ENCODE measurements at places on chromosomes 7 and 10. TPM values are rescaled to one million over a fixed set of nuclear protein-coding genes. Genes with fewer than 3 reads are reported as not detected.

DNA sequence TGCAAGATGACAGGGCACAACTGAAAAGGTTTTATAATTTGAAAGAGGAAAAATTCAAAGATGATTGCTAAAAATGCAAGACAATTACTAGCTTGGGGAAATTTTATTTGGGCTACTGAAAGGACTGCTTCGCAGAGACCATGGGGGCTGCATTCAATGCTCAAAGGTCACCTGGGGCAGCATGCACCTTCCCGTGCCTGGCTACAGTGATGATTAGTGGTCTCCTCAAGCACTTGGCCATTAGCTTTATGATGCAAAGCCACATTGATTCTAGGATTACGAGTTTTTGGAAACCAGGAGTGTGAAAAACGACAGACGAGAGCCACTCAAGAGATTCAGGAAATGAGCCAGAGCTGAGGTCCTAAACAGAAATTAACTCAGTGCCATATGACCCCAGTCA lies 764.6 kb downstream of the PHTF2 start:
- DNase-seq: no peak

- no peak for DNase-seq
Observed at GRCh38 chr10:26887611-26888215, 27.0 kb upstream of the ABI1 start.

The CCDC172 gene
- total RNA-seq: not detected

The VIPR2 gene
- total RNA-seq: 10.2 TPM

DNA sequence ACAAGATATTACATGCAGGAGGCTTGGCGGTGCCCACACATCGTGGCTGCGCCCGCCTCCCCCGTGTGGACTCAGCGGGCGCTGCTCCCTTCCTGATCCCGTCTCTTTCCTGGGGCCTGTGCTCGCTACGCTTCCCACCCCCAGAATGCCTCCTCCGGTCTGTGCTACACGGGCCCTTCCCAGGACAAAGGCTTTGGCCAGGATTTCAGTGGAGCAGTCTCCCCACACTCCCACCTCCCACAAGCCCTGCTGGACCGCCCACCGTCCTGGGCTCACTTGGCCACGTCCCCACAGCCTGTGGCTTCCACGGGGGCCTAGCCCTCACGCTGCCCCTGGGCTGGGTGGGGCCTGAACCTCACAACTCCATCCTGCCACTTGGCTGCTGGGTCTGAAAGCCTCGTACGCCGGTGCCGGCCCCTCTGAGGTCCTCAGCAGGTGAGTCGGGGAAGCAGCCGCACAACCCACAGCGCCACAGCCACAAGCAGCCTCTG lies 17.3 kb downstream of the CFAP46 start:
- DNase-seq: no peak

DNA sequence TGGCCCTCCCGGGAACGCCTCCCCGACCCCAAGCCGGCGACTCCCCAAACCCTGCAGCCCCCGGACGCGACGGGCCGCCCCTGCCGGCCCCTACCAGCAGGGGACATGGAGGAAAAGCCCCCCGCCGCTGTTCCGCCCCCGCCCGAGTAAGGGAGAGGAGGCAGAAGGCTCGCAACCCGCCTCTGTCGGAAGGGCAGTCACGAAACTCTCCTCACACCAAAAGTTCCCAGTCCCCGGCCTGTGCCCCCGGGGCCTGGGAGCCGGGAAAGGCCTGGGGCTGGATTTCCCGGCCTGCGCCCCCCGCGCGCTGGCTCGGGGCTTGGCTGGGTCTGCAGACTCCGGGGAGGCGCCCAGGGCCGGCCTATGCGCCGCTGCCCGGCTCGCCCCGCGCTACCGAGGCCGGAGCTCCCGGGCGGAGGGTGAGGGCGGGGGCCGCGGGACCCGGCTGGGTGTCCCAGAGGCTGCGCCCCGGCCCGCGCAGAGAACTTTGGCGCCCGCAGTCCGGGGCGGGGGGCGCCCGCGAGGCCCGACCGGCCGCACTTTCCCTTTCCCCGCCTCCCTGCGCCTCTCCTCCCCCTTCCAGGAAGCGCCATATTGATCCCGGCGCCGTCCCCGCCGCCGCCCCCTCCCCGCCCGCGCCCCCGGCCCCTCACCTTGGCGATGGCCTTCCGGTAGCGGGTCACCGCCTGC lies 728 bp downstream of the PARD3 start:
- peak; percentile 54 for DNase-seq

- DNase-seq: no peak
Observed at GRCh38 chr10:88439932-88440331, 143.2 kb downstream of the RNLS start.

DNA sequence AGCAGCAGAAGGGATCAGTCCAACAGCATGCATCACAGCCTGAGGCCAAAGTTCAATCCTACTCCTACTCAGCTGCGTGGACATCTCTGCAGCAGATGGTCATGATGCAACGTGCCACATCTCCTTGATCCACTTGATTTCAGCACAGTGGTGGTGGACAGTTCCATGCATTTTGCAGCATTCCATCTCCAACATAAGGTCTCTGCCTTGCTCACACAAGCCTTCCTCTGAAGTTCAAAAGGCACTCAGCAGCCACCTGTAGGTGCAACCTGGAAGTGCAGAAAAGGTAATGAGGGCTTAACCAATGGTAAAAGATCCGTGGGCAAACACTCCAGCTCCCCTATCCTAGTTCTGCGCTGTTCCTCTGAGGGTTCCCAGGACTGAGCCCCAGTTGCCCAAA lies 57.5 kb upstream of the CHCHD3 start:
- DNase-seq: peak; percentile 34

- DNase-seq: no peak
Observed at GRCh38 chr7:137932881-137933269, 69.0 kb downstream of the CREB3L2 start.

The RADIL gene
- 0.12 TPM for total RNA-seq

DNA sequence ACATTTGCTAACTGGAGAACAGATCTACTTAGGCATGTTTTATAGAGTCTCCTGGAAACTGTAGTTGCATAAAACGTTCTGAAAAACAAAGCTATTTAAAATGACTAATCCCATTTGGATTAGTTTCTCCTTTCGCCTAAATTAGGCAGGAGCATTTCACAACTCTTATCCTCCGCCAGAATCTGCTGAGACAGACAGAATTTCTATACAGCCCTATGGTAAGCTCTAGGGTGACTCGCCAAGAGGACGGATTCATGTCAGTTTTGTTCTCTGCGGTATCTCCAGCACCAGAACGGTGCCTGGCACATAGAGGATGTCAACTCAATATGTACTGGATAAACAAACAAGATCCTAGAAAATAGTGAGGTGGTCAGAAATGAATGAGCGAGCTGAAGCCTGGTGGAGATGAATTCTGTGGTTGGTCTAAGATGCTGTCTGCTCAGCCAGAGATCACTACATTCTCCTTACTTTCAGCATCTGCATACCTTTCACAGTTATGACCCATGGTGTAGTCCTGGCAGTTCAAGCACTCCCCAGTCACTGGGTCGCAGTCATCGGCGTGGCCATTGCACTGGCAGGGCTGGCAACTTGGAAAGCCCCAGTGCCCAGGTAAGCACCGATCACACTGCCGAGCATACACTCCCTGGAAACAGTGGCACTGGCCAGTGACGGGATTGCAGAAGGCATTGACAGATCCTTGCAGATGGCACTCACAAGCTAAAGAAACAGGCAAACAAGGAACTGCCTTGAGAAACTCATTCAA lies 44.0 kb downstream of the LAMB1 start:
- no peak for DNase-seq

The RNF133 gene
- not detected for total RNA-seq

- DNase-seq: no peak
Observed at GRCh38 chr7:15765753-15766152, 79.3 kb upstream of the MEOX2 start.

DNA sequence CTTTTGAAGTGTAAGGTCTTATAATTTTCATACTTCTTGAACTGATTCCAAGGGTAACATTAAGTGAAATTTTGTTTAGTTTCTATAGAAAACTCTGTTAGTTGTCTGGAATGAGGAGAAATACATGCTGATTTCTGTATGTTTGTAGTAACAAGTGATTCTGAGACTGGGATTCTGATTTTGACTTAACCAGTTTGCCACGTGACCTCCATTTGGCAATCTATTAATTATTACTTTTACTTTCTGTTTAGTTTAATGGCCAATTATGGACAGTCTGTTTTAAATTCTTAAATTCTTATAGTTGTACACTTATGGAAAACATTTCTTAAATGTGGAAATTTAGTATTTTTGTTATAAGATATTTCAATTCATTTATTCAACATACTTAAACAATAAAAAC lies 163.1 kb downstream of the ADK start:
- no peak for DNase-seq

The AASS gene
- total RNA-seq: 50.4 TPM

All from SJCRH30 (cell line).